Nephron progenitor cell (in vitro differentiated cells): ENCODE measurements at places on chromosomes 7 and 10.

GRCh38 chr10:97280783-97281182 lies 11.7 kb downstream of the ARHGAP19 start:
- no peak for DNase-seq

DNA sequence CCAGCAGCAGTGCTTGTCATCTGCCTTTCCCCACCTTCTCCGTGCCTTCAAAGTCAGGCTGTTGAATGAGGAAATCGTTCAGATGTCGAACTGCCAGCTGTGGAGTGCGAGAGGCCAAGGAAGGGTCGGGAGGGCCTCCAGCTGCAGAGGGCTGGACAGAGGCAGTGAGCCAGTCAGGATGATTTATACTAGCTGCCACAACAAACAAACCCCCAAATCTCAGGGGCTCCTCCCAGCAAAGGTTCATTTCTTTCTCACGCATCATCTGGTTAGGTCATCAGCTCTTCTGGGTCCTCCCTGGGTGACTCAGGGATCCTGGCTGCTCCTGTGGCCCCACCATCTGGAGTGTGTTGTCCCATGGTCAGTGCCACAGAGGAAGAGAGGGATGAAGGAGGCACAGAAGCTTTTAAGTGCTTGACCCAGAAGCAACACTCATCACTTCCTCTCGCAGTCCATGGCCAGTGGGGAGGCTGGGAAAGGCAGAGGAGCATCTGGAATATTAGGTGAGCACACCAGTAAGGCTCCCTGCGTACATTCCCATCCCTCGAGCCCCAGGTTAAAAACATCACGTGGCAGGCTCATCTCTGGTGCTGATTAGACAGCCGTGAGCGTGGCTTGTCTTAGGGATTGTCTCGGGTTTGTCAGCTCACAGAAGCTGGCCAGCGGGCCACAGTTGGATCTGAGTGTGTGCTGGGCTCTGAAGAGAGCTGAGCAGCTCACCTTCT lies 140.7 kb downstream of the RGS10 start:
- DNase-seq, result peak; percentile 58

GRCh38 chr7:81478664-81479063 lies 291.2 kb downstream of the HGF start:
- DNase-seq, result no peak

DNA sequence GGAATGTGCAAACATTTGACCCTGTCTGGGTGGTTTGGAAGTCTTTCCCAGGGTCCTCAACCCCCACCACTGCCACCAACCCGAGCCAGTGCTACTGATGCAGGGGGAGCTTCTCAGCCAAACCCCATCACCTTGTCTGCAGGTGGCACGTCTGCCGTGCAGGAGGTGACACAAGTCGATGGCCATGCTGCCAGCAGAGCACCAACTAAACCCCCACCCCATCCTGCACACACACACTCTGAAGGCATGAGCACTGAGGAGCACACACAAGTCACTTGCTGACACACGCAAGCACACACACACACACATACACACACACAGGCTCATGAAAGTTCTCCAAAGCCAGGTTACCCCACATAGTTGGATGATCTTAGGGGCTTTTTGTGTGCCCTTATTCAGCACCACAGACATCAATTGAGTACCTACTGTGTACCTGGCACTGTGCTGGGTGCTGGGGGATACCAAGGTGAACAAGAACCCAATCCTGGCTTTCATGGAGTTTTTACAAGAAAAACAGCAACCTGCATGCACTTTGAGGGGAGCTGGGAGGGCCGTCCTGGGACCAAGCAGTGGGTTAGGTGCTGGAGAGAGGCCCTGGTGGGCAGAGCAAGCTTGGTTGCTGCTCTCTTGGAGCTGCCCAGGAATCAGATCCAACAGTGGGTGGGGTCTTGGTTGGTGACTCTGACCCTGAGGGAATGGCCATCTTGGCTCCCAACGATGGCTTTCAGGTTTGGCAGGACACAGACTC lies 118.8 kb downstream of the RGS10 start:
- DNase-seq, result no peak

- no peak for DNase-seq
These were observed 28.4 kb upstream of the SEMA3E start for GRCh38 chr7:83677180-83677866.

GRCh38 chr7:135466442-135467206 lies 43.3 kb downstream of the CNOT4 start:
- no peak for DNase-seq

DNA sequence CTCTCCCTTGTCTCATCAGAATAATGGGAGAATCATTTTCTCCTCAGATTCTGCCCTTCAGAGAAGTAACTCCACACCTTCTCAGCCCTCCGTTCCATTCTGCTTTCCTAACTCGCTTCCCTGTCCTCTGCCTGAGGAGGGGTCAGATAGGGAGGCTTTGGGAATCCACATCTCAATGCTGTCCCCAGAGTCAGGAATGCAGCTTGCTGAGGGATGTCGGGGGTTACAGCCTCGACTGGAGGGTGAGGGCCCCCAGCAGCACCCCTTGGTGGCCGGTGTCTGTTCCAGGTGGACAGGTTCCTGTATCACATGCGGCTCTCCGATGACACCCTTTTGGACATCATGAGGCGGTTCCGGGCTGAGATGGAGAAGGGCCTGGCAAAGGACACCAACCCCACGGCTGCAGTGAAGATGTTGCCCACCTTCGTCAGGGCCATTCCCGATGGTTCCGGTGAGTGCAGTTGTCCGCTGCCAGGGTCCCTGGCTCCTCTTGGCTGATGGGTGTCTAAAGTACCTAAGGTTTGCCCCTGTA lies 6.9 kb downstream of the HKDC1 start:
- DNase-seq, result no peak

DNA sequence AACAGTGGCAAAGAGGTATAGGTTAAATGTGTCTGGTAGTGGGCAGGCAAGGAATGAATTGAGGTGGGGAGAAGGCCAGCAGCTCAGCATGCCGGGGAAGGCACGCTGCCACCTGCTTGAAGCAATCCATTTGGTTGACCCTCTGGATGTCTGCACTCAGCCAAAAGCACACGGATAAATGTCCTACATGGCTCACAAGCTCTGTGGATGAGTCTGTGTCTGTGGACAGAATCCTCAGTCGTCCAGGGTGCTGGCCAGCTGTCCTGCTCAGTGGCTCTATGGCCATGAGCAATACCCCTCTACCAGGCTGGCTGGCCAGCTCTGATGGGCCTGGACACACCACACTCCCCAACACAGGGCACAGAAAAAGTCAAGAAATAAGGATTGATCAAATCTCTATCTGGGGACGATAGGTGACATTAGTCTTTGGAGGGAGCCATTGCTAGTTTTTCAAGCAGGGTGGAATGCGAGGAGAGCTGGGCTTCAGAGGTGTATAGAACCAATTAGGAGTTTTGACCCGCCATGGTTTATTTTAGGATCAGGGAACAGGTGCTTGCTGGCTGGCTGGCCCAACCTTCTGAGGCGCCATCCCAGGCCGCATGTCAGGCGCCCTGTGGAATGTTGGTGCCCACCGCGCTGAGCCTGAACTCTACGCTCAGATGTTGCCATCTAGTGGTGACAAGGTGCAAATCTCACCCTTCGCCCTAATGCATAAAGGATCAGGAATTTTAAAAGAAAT lies 493.4 kb downstream of the TNS3 start:
- DNase-seq, result peak; percentile 69

DNA sequence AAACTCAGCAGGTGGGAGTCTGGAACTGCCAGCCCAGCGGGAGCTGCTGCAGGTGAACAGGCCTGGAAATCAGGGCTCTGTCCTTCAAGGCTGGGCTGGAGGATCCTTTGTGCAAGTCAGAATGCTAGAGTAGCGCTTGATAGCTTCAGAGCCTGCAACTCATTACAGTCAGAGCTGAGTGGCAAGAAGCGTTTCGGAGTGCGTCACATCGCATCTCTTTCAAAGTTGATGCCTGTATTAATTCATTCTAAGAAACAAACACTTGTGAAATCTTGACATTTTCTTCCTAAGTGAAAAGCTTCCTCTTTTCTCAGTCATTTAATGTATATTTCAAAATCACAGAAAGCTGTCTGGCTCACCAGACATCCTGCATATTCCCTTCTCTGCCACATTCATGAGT lies 121.2 kb upstream of the NPS start:
- DNase-seq, result no peak

DNA sequence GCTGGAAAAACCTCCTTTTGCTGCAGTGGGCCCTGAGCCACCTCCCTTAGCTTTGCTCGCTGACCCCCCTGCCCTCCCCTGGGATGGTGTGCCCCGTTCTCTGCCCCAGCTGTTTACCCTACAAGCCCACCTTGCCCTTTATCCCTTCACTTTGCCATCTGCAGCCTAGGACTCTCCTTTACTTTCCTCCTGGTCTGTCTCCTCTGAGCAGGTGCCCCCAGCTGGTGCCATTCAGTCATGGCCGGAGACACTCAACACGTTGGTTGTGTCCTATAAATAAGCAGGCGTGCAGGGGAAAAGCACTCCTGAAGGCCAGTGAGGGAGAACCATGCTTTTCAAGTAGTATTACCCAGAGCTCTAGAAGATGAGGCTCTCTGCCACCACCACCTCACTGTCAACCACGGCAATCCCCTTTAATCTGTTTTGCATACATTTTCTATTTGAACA lies 6.1 kb downstream of the RASSF4 start:
- DNase-seq, result no peak

DNA sequence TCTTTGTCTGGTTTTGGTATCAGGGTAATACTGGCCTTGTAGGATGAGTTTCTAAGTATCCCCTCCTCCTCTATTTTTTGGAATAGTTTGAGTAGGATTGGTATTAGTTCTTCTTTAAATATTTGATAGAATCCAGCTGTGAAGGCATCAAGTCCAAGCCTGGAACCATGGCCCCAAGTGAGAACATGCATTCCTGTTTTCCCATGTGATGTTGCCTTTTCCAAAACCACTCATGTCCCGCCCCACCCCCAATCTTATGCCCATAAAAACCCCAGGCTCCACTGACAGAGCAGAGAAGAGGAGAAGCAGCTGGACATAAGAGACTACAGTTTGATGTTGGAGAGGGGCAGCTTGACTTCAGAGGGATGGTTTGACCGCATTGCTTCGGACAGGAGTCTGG lies 71.2 kb downstream of the MINPP1 start:
- DNase-seq, result no peak

DNA sequence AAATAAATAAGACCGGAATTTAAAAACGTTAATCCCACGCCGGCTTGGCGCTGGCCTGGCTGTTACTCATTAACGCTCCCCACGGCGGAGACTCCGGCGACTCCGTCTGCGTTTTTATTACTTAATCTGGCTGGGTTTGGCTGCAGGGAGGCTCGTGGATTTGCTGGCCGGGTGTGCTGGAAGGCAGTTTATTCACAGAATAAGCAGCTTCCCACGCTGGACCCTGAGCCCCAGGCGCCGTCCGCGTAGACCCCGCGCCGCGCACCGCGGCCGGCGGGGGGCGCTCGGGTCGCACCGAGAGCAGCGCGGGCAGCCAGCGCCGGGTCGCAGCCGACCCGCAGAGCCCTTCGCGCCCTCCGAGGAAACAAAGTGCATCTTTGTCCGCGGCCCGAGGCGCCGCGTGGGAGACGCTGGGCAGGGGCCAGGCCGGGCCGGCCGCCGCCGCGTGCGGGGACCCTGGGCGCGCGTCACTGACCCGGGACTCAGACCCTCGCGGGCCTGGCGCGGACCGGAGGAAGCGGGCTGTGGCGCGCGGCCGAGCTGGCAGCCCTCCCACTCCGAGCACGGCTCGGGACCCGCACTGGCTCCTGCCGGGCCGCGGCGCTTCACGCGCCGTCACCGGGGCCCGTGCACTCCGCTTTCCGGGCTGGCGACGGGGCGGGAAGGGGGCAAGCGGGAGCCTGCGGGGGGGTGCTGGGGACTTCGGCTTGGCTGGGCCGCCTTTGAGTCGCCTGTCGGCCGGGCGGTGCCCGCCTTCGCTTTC lies 587 bp upstream of the GRK5 start:
- peak; percentile 78 for DNase-seq

DNA sequence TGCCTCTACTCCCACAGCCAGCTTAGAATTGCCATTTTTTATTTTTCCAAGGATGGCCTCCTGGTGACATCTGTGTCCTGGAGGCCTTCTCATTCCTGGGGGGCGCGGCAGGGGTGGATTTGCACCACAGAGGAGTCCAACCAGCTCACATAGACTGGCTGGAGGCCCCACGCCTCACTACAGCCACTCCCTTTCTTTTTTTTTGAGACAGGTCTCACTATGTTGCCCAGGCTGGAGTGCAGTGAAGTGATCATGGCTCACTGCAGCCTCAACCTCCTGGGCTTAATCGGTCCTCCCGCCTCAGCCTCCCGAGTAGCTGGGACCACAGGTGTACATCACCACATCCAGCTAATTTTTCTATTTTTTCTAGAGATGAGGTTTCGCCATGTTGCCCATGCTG lies 57.6 kb upstream of the DOCK1 start:
- DNase-seq, result no peak

GRCh38 chr10:133189726-133190125 lies 29.7 kb downstream of the KNDC1 start:
- no peak for DNase-seq

DNA sequence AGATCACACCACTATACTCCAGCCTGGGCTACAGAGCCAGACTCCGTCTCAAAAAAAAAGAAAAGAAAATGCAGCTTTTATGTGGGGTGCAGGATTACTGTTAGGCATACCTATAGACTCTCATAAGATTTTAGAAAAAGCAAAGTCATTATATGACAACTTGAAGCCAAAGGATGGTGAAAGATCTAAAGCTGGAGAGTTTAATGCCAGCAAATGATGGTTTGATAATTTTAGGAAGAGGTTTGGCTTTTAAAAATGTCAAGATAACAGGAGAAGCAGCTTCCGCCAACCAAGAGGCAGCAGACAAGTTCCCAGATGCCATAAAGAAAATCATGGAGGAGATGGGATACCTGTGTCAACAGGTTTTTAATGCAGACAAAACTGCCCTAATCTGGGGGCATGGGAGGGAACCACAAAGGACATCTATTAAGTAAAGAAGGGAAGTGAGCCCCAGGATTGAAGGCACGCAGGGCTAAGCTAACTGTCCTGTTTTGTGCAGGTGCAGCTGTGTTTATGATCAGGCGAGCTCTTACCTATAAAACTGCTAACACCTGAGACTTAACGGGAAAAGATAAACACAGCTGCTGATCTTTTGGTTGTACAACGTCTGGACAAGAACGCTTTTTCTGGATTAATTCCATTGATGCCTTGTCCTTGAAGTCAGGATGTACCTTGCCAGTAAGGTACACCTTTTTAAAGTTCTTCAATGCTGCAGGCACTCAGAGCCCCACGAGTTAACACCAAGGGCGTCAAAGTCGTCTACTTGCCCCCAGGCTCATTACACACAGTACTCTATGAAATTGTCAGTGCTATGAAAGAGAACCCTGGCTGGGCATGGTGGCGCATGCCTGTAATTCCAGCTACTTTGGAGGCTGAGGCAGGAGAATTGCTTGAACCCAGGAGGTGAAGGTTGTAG lies 10.5 kb upstream of the ANKRD61 start:
- no peak for DNase-seq

- DNase-seq, result no peak
These were observed 140.3 kb downstream of the GPR85 start for GRCh38 chr7:112946350-112946749.

DNA sequence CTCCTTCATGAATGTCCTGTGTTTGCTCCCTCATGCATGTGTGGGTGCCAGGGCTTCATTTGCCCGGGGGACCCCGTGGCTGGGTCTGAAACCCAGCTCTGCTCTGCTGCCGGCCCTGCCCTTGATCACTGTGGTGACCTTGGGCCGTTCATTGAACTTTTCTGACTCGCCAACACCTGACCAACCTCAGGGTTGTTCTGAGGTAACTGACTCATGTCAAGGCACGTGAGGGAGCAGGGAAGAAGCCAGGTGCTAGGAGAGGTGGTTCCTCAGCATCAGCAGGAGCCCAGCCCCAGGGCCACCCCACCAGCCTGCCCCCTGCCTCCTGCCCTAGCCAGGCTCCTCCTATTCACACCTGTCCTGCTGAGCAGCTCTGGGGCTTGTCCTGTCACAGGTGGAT lies 47.9 kb downstream of the TBATA start:
- DNase-seq, result no peak
